ENCODE measurements at places on chromosomes 7 and 10.

DNA sequence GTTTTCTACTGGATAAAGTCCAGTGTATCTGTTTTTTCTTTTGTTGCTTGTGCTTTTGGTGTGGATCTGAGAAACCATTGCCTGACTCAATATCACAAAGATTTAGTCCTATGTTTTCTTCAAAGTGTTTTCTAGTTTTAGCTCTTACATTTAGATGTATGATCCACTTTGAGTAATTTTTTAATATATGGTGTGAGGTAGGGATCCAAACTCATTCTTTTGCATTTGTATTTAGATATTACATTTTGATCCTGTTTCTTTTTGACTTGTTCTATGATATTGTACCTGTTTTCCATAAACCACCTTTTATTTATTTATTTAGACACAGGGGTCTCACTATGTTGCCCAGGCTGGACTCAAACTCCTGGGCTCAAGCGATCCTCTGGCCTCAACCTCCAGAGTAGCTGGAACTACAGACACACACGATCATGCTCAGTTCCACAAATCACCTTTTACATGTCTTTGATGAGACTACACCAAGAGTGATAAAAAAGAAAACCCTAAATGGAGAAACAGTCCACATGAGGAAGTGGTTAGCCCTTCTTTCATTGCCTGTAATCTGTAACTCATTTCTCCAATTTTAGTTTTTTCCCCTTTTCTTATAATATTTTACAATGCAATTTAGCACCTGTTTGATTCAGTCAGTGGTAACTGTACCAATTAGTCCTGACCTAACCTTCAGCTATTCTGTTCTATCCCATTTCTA is 86.0 kb downstream of the SLC37A3 start:
- DNase-seq = no peak

- DNase-seq = no peak
Measured at GRCh38 chr7:127550247-127550646, 35.1 kb downstream of the GCC1 start.

- no peak for DNase-seq
Measured at GRCh38 chr7:8434290-8435002, 1.0 kb downstream of the NXPH1 start.

DNA sequence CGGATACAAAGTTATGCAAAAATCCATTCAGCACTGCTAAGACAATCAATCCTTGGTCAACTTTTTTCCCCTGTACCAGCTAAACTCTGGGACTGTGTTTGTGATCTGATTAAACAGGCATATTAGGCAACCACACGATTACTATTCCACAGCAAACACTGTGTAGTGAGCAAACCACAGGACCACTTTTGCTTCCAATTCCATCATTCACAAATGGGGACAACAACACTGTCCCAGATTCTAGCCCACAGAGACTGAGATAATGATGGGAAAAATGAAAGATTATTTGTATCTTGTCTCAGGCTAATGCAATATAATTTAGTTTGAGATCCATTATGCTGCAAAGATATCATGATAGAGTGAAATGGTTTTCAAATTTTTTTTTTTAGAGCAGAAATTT is 163.7 kb upstream of the AOAH start:
- no peak for DNase-seq

DNA sequence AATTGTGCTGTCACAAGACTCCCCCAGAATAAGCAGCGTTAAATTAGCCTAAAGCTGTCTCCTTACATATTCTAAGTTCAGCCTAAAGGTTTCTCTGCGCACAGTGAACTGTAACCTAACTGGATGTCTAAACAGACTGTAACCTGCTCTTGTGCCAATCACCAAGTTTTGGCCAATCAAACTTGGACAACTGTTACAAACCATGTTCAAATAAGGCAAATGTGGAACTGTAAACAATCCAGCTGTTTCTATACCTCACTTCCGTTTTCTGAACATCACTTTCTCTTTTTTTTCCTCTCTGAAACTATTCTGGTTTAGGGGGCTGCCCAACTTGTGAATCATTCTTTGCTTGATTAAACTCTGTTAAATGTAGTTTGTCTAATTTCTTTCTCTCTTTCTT is 252.2 kb upstream of the HABP2 start:
- no peak for DNase-seq

DNA sequence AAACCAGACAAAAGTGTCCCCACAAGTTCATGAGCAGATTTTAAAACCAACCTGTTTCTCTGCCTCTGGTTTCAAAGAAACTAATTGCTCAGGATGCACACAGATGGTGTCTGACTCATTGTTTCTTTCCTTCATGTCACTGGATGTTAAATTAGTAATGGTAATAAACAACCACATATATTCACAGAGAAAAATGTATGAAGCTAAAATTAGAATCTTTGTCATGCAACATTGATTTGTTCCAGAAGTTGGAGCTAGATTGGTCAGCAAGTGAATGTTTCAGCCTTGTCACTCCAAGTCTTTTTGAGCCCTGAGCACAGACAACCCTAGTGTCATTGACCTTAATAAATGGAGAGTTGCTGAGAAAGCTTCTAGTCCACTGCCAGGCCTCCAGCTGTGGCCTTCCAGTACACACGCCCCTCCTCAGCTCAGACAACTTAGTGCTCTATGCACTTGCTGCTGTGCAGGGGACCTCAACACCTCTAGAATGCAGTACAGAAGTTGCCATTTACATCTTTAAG is 175.9 kb downstream of the CCDC71L start:
- no peak for DNase-seq

DNA sequence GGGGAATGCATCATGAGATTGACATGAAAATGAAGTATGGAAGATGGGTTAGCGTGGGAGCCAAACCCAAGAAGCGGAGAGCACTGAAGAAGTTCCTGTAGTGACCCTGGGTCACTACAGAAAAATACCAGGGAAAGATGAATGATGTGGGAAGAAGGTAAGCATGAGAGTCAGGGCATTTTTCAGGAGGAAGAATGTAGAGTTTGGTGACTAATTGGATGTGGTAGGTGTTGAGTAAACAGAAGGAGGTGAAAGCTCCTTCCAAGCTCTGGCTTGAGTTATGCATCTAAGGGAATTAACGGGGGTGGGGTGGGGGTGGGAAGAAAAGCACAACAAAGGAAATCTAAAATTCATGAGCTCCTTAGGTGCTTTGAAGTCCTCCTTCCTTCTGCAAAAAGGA is 238.1 kb upstream of the AOAH start:
- DNase-seq = no peak

GRCh38 chr10:62162261-62162981 is 106.2 kb downstream of the RTKN2 start:
- no peak for DNase-seq

DNA sequence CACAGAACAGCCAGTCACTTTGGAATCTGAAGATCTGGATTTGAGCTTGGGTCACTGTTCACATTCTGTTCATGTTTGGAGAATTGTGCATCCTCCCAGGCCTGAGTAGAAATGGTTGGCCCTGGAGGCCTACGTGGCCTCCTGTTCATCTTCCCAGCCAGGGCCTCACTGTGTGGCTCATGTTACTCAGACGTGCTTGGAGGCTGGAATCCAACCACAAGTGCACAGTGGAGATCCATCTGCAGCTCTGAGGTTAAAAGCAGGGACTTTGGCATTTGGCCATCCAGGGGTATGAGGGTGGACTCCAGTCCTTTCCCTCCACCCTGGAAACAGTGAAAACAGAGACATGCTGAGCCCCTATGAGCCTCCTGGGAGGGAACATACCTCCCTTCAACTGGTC is 709.0 kb upstream of the IGFBP3 start:
- no peak for DNase-seq

DNA sequence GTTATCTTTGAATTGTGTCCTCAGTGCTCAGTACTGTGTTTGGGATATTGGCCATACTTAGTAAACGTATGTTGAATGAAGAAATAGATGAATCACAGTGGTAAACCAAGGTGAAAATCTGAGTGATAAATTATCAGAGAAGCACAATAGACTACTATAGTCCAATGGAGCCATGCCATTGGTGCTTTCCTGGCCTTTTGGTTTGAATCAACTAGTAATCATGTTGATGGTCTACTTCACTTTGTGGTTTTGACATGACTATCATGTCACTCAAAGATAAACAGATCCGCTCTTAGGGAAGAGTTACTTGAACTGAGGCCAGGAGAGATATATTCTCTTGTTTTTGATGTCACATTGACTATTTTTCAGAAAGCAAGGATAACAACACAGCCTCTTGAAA is 86.1 kb upstream of the IGFBP3 start:
- no peak for DNase-seq

GRCh38 chr10:86773498-86773897 is 17.1 kb downstream of the BMPR1A start:
- DNase-seq = no peak

GRCh38 chr10:4982764-4983226 is 19.6 kb downstream of the AKR1C1 start:
- DNase-seq = peak; percentile 73

DNA sequence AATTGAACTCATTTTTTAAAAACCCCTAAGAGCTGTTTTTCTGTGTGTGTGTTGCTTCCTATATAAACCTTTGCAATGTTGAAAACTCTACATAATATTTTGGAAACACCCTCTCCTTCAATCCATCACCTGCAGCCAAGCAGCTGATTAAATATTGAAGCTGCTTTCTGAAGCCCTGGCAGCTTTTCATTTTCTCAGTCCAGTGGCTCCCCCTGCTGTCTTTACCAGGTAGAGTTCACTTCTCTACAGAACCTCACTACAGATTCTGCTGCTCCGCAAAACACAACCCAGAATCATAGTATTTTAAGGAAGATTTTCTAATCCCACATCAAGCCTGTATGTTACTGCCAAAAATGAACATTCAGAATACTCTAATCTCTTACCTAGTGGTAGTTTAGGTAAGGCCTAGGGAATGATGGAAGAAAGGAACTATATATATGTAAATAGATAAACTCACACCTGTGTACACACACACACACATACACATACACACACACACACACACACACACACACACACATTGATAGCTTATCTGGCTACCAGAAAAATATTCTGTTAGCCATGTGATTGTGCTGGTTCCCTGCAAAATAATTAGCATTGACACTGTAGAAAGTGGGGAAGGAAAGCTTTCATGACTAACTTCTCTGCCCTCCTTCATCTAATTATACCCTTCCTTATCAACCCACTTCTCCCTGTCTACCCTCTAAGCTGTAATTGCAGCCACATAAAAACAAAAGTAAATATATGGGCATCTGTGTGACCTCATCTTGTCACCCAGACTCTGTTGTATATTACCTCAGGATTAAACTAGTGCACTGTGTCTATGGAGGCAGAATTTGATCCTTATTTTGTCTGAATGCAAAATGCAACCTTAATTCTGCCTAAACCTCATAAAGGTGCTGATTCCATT is 229.5 kb upstream of the FZD1 start:
- no peak for DNase-seq

GRCh38 chr7:93245525-93246432 is 13.6 kb downstream of the VPS50 start:
- DNase-seq = no peak

GRCh38 chr7:101779267-101779666 is 38.2 kb upstream of the CUX1 start:
- no peak for DNase-seq

DNA sequence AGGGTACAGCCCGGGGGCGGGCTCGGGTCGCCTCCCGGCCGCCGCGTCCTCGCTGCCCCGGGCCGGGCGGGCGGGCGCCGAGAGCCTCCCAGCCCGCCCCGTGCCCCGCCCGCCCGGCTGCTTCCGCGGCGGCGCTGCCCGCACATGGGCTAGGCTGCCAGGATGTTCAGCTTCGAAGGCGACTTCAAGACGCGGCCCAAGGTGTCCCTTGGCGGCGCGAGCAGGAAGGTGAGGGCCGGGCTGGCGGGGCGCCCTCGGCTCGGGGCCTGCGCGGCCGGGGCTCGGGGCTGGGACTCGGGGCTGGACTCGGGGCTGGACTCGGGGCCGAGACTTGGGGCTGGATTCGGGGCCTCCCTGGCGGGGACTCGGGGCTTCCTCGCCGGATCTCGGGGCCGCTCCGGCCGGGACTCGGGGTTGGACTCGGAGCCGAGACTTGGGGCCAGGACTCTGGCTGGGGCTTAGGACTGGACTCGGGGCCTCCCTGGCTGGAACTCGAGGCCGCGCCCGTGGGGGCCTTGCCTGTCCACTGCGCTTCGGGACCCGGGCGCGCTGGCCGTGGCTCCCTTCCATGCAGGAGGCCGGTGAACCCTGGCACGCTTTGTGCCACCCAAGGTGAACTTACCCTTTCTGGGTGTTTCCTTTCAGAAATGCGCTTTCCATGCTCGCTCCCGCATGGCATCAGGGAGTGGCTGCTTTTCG is 534 bp downstream of the UBE3C start:
- DNase-seq = no peak

DNA sequence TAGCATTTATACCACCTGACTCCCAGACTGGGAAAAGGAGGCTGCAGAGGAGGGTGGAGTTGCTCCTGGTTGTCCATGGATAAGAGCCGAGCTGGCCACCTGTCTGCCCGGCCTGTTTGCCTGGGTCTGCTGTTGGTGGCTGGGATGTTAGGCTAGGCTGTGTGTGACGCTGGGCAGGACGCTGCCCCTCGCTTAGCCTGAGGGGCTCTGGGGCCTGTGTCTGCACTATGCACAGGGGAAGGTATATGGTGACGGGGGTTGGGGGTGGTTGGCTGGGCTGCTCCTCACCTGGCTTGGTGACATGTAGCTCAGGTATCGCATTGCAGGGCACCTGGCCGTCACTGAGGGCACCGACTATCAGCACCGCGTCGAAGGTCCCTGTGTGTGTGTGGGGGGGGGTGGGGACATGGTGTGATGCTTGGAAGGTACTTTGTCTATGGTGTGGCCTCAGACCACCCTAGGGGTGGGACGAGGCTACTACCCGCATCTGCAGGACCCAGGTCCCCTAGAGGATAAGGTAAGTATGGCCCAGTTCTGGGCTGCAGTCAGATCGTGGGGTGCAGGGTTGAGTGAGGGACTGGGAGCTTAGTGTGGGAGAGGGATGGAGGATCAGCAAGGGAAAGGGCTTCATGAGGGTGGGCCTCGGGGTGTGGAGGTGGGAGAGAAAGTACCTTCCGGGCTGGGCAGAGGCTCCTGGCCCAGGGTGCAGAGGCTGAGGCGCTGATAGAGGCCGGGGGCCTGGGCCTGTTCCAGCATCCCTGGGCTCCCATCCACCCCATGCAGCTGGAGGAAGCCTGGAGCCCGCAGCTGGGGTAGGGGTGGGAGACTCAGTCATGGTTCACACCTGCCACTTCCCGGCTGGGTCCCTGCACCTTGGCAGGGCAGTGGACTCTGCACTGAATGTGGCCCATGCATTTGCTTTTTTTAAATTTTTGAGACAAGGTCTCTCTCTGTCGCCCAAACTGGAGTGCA is 2.3 kb downstream of the METTL27 start:
- no peak for DNase-seq

GRCh38 chr7:36305226-36305625 is 84.4 kb upstream of the ANLN start:
- peak; percentile 35 for DNase-seq

GRCh38 chr7:44057181-44057848 is 8.1 kb downstream of the PGAM2 start:
- DNase-seq = peak; percentile 29

GRCh38 chr7:22444181-22444971 is 55.6 kb downstream of the STEAP1B start:
- no peak for DNase-seq

Data from coronary artery (tissue), 2 donors.